ENCODE measurements at places on chromosomes 7 and 10. TPM values are rescaled to one million over a fixed set of nuclear protein-coding genes. Genes with fewer than 3 reads are reported as not detected.

- H3K4me1 ChIP-seq = peaks cover 6% of the 10 kb centered on the region
- no peaks in the 10 kb centered on the region for H3K36me3 ChIP-seq
- no peak overlapping the region for H3K27ac ChIP-seq
- no peak overlapping the region for H3K4me3 ChIP-seq
- DNase-seq = no peak
- H3K27me3 ChIP-seq = no peaks in the 10 kb centered on the region
Observed at GRCh38 chr7:131602994-131603372, 46.6 kb upstream of the PODXL start.

DNA sequence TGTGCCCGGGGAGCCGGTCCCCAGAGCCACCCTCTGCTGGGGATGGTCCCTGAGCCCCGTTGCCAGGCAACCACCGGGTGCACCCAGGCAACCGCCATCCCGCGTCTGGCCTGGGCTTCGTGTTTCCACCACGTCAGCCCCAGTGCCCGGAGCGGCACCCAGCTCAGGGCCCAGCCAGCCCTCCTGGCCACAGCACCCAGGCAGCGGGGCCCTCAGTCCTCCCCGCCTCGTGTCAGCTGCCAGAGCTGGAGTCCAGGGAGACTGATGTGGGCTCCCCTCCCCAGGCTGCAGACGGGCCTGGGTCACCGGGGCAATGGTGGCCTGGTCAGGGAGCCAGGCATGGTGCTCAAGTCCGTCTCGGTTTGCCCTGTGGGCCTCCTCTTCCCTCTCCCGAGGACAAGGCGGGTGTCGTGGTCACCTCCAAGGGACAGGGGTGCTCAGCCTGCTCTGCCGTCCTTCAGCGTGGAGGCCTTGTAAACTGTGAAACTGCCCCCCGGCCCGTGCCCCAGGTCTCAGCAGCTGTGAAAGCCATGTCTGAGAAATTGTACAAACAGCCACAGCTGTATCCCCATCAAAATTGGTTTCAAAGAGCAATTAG, 72.5 kb downstream of the MICALL2 start:
- no peaks in the 10 kb centered on the region for H3K27me3 ChIP-seq
- no peaks in the 10 kb centered on the region for H3K36me3 ChIP-seq
- H3K4me1 ChIP-seq = peaks cover 14% of the 10 kb centered on the region
- H3K4me3 ChIP-seq = no peak overlapping the region
- DNase-seq = no peak

DNA sequence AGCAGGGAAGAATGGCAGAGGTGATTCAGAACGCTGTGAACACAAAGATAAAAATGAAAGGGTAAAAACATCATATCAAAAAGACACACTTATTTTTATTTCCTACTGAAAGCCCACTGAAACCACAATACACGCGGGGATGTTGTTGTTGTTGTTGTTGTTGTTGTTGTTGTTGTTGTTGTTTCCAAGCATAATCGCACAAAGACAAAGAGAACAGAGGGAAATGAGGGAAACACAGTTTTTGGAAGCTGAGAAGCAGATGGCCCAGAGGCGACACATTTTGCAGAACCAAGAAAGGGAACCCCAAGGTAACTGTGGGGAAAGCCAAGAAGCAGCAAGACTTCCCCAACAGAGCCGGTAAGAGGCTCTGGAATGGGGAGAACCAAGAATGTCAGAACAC, 113.9 kb downstream of the PARD3 start:
- DNase-seq = no peak
- no peak overlapping the region for H3K4me3 ChIP-seq
- H3K27me3 ChIP-seq = no peaks in the 10 kb centered on the region
- H3K36me3 ChIP-seq = no peaks in the 10 kb centered on the region
- no peaks in the 10 kb centered on the region for H3K4me1 ChIP-seq

DNA sequence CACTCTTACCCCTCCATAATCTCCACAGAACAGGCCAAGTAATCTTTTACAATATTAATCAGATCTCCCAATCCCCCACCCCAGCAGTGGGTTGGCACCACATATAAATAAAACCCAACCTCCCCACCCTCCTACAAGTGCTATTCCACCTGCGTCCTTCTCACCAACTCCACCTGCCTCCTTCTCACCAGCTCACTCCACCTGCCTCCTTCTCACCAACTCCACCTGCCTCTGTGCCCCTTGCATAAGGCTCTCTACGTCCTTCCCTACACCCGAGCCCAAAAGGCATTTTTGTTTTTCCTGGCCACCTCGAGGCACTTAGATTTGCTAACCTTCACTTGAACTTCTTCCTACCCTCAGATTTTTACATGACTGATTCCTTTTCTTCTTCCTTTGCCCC, 89.7 kb downstream of the ATE1 start:
- peaks cover 5% of the 10 kb centered on the region for H3K36me3 ChIP-seq
- no peak for DNase-seq
- H3K27me3 ChIP-seq = no peaks in the 10 kb centered on the region
- peaks cover 6% of the 10 kb centered on the region for H3K4me1 ChIP-seq

DNA sequence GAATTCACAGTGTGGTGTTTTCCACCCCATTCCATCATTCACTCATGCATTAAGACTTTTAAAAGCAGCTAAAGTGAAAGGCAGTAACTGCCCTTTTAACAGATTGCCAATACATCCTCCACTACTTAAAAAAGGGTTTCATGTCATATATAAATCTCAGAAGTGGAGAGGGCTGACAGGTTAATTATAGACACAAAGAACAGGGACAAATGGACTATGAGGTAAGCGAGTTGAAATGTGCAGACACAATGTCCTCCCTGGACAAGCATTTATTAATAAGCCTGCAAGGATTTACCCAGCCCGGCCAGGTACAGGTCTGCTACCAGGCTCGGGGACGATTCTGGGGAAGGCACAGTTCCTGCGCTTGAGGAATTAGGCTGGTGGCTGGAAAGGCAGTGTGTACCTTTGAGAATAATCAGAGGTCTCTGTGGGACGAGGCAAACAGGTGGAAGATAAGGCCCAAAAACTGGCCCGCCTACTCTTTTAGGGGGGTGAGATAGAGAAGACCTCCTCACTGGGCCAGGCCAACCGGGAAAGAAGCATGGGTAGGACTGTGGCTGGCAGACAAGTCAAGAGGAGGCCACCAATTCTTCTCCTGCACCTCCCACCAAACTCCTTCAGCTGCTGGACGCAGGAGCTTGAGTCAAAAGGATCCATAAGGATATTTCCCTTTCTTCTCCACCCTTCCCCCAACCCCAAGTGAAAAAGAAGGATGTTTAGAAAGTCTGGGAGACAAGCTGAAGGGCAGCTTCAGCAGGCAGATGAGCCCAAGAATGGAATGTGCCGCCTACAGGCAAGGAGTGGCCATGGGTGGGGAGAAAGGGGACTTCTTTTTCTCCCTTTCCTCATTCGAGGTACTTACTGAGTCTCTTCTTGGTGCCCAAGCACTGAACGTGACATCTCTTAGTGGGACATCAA, 1.5 kb downstream of the PDLIM1 start:
- H3K36me3 ChIP-seq = no peaks in the 10 kb centered on the region
- H3K27me3 ChIP-seq = peaks cover 74% of the 10 kb centered on the region
- no peaks in the 10 kb centered on the region for H3K4me1 ChIP-seq
- no peak for DNase-seq
- H3K27ac ChIP-seq = no peak overlapping the region
- no peak overlapping the region for H3K4me3 ChIP-seq

DNA sequence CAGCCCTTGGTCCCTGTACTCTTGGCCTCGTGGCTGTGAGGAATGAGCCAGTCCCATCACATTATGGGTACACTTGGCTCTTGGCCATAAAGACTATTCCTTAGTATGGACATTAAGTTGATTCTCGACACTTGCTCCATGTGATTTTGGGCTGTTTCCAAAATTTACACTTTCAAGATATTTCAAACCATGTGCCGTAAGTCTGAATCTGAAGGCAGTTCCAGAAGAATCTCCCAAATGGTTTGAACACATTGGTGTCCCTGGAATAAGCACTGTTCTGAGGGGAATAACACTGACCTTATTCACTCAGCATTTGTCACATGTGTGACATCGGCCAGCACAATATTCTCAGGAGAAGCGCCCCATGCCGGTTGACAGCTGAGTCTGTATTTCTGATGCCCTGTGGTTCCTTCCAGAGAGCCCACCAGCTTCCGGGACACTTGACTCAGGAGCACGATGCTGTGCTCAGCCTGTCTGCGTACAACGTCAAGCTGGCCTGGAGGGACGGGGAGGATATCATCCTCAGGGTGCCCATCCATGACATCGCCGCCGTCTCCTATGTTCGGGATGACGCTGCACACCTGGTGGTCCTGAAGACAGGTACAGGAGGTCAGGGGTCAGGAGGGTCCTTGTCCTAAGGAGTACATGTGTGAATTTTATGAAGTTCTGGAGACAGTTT, 24.6 kb downstream of the NACAD start:
- peaks cover 8% of the 10 kb centered on the region for H3K36me3 ChIP-seq
- no peaks in the 10 kb centered on the region for H3K27me3 ChIP-seq
- no peak for DNase-seq
- no peak overlapping the region for H3K4me3 ChIP-seq
- H3K4me1 ChIP-seq = no peaks in the 10 kb centered on the region
- H3K27ac ChIP-seq = no peak overlapping the region

GRCh38 chr7:41907444-41907843, 204.6 kb upstream of the INHBA start:
- DNase-seq = no peak
- H3K4me1 ChIP-seq = peaks cover 9% of the 10 kb centered on the region
- H3K27ac ChIP-seq = no peak overlapping the region

- H3K4me1 ChIP-seq = no peaks in the 10 kb centered on the region
- DNase-seq = peak; percentile 74
- peak overlapping the region; percentile 87 for H3K4me3 ChIP-seq
- H3K36me3 ChIP-seq = peaks cover 35% of the 10 kb centered on the region
Observed at GRCh38 chr7:6446838-6447580, 745 bp downstream of the DAGLB start.

DNA sequence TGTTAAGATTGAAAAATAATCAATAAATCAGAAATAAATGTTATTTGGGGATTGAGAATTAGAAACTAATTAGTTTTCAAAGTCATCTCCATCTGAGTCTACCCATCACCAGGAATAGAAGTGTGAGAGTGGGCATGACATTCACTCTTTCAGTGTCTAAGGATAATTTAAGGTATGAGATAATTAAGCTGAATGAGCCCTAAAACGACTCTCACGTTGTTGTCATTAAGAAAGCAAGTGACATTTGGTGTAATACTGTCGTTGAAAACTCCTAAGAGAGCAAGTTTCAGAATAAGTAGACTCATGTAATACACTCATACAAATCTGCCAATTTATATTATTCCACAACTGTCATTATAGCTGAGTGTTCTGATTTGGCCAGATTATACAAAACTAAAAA, 7.1 kb downstream of the AGMO start:
- H3K4me3 ChIP-seq = no peak overlapping the region
- no peaks in the 10 kb centered on the region for H3K27me3 ChIP-seq
- no peak for DNase-seq
- no peaks in the 10 kb centered on the region for H3K36me3 ChIP-seq
- H3K4me1 ChIP-seq = peaks cover 3% of the 10 kb centered on the region

- H3K27ac ChIP-seq = no peak overlapping the region
- H3K27me3 ChIP-seq = no peaks in the 10 kb centered on the region
- H3K4me1 ChIP-seq = no peaks in the 10 kb centered on the region
- H3K36me3 ChIP-seq = peaks cover 88% of the 10 kb centered on the region
Observed at GRCh38 chr10:100154666-100155065, 31.2 kb downstream of the ERLIN1 start.

DNA sequence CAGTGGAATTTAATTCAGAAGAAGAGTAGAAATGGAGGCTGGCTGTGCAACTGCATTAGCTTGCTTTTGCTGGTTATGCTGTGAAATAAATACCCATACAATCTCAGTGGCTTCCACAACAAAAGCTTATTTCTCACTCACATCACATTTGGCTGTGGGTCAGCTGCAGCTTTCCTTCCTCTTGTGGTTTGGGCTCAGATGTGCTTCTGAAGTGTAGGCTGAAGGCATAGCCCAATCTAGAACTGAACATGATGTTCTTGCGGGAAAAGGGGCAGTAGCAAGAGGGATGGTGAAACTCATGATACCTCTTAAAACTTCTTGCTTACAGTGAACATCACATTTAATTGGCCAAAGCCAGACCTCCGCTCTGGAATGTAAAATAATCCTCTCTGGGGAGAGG, 119.9 kb downstream of the HECW1 start:
- DNase-seq = no peak
- no peaks in the 10 kb centered on the region for H3K27me3 ChIP-seq
- no peaks in the 10 kb centered on the region for H3K36me3 ChIP-seq
- H3K27ac ChIP-seq = no peak overlapping the region

DNA sequence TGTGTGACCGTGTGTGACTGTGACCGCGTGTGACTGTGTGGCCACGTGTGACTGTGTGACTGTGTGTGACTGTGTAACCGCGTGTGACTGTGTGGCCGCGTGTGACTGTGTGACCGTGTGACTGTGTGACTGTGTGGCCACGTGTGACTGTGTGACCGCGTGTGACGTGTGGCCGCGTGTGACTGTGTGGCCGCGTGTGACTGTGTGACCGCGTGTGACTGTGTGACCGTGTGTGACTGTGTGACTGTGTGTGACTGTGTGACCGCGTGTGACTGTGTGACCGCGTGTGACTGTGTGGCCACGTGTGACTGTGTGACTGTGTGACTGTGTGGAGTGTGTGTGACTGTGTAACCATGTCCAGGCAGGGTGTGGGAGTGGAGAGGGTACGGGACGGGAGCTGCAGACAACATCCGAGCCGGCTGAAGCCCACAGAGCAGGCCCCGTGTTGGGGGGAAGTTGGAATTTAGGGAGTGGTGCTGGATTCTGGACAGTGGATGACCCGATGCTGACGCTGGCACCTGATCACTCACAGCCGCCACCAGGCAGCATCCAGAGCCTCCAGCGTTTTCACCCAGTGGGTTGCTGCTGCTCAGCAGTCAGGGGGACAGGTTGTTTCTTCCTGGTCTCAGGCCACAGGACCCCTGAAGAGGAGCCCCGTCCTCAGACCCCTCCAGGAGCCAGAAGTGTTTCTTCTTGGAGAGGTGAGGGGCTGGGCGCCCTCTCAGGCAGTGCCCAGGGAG, 503.5 kb downstream of the DNAJB6 start:
- no peaks in the 10 kb centered on the region for H3K4me1 ChIP-seq
- DNase-seq = no peak
- H3K27me3 ChIP-seq = peaks cover 36% of the 10 kb centered on the region
- no peak overlapping the region for H3K27ac ChIP-seq
- H3K4me3 ChIP-seq = no peak overlapping the region

DNA sequence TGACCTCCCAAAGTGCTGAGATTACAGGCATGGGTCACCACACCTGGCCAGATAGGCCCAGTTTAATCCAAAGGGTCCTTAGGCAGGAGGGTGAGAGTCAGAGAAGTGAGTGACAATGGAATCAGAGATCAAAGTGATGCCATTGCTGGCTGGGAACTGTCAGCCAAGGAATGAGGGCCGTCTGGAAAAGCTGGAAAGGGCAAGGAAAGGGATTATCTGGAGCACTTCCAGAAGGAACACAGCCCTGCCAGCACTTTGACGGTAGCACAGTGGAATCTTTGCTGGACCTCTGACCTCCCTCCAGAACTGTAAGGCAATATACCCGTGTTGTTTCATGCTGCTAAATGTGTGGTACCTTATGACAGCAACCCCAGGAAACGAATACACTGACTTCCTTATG, 11.3 kb upstream of the TAS2R40 start:
- DNase-seq = no peak
- H3K4me1 ChIP-seq = no peaks in the 10 kb centered on the region
- H3K27me3 ChIP-seq = no peaks in the 10 kb centered on the region
- H3K27ac ChIP-seq = no peak overlapping the region
- no peak overlapping the region for H3K4me3 ChIP-seq

Gene ASB4
- not detected for total RNA-seq

Gene CALHM1
- not detected for total RNA-seq

Gene NUB1
- 36.9 TPM for total RNA-seq

Gene OR2A42
- total RNA-seq = 0.37 TPM

Gene LRRC18
- total RNA-seq = not detected
